ENCODE measurements at places on chromosomes 7 and 10. TPM values are rescaled to one million over a fixed set of nuclear protein-coding genes. Genes with fewer than 3 reads are reported as not detected.

Gene EIF5AL1
- 0.72 TPM for total RNA-seq

Gene LFNG
- 21.0 TPM for total RNA-seq

DNA sequence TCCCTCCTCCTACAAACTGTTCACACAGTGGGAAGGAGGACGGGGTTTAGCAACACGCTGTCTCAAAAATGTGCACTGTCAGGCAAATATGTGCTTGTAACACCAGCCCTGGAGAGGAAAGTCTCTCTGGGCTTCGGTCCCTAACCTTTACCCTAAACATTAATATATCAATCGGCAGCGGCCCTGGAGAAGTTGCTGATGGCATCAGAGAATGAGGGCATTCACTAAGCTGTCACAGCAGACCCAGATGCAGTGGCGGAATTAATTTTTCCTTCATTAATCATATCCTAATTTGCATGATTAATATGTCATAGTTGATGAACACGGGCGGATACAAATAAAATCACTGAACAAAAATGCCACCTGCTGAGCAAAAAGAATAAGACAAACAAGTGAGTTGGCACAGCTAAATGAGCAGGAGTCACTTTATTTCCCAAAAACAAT lies 45.2 kb upstream of the INSIG1 start:
- peak; percentile 76 for DNase-seq

GRCh38 chr7:97499204-97499603 lies 232.7 kb upstream of the TAC1 start:
- peak; percentile 68 for DNase-seq

DNA sequence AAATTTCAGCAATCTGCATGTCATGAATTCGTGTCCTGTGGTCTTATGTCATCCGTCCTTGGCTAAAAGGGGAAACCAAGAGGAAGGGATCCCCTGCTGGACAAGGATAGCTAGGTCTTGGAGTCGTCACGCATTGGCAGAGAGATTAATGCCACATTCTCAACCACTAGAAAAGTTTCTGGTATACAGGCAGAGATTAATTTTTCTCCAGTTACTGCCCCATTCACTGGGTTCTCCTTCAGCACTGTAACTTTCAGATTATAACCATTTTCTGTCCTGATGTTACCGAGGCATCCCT lies 1060.6 kb upstream of the AUTS2 start:
- DNase-seq = peak; percentile 39

DNA sequence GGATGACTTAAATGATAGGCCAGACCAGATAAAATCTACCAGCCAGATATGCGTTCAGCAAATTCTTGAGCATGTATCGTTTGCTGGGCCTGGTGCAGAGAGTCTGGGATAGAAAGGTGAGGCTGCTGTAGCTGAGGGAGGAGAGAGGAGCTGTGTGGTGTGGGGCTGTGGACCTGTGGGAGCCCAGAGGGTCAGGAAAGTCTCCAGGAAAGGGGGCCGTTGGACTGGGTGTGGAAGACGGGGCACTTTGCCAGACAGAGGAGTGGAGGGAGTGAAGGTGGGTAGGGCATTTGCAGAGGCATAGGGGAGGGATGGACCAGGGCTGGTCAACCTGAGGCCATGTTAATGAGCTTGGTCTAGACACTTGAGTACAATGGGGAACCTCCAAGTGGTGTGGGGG lies 124.7 kb upstream of the UNC5B start:
- peak; percentile 49 for DNase-seq

- peak; percentile 77 for DNase-seq
Observed at GRCh38 chr10:132848951-132849545, 63.1 kb upstream of the NKX6-2 start.

GRCh38 chr10:124172181-124172916 lies 79.0 kb upstream of the CHST15 start:
- peak; percentile 73 for DNase-seq

- peak; percentile 69 for DNase-seq
Observed at GRCh38 chr10:42988517-42989395, 88.1 kb upstream of the RET start.

- DNase-seq = peak; percentile 50
Observed at GRCh38 chr10:88082806-88083596, 219.6 kb downstream of the PTEN start.

Gene VWA2
- under 0.01 TPM for total RNA-seq

GRCh38 chr10:63227207-63227895 lies 94.2 kb downstream of the NRBF2 start:
- DNase-seq = no peak

DNA sequence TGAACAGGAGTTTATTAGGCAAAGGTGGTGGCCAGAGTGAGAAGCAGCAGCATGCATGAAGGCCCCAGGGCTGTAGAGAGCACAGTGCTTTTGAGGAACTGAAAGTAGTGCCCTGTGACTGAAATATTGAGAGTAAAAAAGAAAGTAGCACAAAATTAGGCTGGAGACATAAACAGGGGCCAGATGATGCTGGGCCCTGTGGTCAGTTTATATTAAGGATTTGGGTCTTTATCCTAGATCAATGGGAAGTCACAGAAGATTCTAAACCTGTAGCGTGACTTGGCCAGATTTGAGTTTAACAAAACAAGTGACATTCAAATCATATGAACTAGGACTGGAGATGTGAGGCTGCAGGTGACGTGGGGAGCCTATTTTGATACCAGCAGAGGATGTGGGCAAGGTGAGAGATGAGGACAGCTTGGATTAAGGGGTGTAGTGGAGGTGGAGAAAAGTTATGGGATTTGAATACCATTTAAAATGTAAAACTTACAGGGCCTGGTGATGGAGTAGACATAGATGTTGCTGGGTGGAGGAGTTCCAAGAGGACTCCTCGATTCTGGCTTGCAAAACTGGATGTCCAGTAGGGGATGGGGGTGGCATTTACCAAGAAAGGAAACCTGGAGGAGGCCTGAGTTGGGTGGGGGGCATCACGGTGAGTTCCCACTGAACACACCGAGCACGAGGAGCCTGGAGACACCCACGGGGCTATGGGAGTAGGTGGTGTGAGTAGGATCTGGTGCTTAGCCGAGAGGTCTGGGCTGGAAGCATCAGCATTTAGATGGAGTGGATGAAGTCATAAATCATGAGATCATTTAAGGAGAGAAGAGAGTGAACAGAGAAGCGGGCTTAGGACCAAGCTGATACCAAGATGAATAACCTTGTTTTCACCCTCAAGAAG lies 52.8 kb downstream of the HHEX start:
- DNase-seq = no peak

- peak; percentile 50 for DNase-seq
Observed at GRCh38 chr10:129784891-129785290, 179.2 kb downstream of the EBF3 start.

DNA sequence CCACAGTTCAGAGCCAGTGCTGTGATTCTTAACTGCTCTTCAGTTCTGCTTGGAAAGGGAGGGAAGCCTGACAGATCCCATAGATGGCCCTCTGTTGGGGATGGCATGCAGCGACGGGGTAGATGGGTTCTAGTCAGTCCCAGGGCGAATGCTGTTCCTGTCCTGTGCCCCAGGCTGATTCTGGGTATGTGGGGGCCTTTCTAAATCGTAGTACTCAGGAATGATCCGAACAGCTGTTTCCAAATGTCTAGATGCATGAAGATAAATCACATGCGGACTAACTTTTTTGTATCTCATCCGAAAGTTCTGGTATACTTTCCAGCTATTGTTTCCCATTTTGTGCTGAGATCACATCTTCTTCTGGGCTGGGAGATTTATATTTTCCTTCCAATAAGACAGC lies 186.0 kb upstream of the MKI67 start:
- no peak for DNase-seq

GRCh38 chr7:127782654-127783559 lies 130.9 kb downstream of the SND1 start:
- DNase-seq = no peak

Gene CNTNAP2
- 7.6 TPM for total RNA-seq

Gene KCNMA1
- 77.8 TPM for total RNA-seq

DNA sequence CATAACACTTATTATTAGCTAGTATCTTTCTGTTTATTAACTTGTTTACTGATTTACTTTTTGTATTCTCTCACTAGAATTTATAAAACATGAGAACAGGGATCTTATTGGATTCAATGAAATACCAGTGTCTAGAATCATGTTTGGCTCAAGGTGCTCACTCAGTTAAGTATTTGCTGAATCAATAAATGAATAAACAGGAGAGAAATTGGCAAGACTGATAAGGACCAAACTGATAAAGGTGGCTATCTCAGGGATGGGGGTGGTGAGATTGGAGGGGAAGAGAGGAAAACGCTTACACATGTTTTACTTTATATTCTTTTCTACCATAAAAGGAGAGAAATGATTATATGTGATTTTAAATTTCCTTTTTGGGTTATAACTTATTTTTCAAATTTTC lies 43.3 kb upstream of the CCDC6 start:
- DNase-seq = no peak

DNA sequence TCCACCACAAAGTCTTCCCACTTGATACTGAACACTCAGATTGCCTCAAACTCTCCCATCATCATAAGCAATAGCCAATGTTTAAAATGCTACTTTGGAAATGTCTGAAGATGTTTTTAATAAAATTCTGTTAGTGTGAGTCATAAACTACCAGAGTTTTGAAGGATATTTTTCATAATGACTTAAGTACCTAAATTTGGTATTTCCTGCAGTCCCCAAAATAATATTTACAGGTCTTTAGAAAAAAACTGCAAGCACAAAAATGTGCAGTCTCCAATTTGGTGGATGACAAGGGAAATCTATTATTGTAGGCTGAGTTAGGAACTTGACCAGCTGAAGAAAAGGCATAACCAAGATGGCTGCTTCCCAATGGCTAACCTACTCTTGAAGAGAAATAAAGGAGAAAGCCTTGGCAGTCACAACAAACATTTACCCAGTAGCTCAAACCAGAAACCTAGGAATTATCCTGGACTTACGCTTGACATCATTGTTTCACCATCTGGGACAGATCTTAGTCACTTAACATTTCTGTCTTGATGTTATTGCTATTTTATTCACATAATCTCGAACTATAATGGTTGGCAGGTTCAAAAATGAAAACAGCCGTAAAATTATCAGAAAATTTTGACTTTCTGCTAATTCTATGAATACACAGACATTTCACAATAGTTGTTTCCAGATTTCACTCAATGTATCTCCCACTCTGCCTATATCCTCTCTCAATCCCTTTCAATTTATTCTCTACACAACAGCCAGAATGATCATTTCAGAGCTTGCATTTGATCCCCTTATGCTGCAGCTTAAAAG lies 111.2 kb upstream of the STEAP1B start:
- DNase-seq = no peak

Gene CTAGE4
- total RNA-seq = 0.36 TPM

GRCh38 chr10:28730031-28730778 lies 52.9 kb downstream of the BAMBI start:
- DNase-seq = no peak

Gene OR9A2
- total RNA-seq = not detected

DNA sequence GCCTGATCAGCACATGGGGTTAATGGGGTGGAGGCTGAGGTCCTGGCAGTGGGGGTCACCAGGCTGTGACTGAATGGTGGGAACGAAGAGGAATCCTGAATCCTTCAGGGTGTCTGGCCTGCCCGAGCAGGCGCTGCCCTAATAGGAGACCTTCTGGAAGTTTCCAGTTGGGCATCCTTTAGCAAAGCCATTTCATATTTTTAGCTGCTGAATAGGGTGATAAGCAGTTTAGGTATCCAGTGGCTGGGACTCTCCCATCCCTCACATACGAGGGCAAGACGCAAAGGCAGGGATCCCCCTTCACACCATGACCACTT lies 159.3 kb downstream of the SH3PXD2A start:
- DNase-seq = peak; percentile 81

GRCh38 chr10:133114726-133115452 lies 27.2 kb downstream of the ADGRA1 start:
- no peak for DNase-seq

- DNase-seq = peak; percentile 47
Observed at GRCh38 chr7:82605247-82605864, 161.8 kb upstream of the CACNA2D1 start.

DNA sequence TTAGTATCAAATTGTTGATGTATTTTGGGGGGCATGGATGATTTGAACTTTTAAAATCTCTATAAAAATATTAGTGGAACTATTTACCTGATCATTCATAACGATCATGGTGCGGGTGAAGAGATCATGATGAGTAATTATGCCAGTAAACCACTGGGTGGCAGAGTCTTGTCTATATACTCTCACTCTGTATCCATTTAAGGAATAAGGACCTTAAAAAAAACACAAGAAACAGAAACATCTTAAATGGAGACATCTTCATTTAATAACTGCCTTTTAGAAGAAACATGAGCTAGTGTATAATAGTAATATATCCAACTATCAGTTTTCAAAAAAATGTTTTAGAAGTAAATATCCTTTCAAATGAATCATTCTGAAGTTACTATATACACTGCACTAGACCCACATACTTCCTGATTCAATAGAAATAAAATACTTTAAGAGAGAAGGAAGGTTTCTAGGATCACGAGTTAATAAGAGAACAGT lies 84.0 kb downstream of the NRBF2 start:
- DNase-seq = no peak

Gene STOX1
- total RNA-seq = 0.29 TPM

GRCh38 chr7:38335128-38335491 lies 61.7 kb upstream of the TARP start:
- DNase-seq = no peak

GRCh38 chr10:49283491-49283890 lies 15.5 kb upstream of the C10orf71 start:
- DNase-seq = no peak

DNA sequence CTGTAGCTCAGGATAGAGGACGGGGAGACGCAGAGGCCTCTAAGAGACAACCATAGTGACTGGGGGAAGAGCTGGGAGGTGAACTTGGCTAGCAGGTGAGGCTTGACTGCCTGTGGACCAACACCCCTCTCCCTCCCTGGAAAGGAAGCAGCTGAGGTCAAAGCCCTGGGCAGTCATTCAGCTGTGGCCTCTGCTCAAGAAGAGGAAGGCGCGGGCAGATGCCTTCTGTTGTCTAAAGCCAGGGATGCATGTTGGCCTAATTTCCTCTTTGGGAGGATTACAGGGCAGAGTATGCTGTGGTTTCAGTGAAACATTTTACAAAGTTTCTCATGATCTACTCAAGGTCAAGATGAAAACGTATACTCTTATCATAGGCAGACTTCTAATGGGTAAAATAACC lies 327.1 kb downstream of the PRPF18 start:
- DNase-seq = no peak

DNA sequence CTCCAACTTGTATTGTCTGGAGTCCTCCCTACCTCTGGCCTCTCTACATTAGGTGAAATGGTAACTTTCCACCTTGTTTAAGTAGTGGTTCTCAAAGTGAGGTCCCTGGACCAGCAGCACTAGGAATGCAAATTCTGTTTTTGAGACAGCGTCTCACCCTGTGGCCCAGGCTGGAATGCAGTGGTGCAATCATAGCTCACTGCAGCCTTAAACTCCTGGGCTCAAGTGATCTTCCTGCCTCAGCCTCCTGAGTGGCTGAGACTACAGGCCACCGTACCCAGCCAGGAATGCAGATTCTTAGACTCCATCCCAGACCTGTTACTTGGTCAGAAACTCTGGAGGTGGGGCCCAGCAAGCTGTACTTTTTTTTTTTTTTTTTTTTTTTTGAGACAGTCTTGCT lies 6.8 kb upstream of the TBL2 start:
- DNase-seq = no peak

Gene CAMK2G
- total RNA-seq = 22.4 TPM

Gene SLC13A4
- total RNA-seq = 0.36 TPM

Data from osteoblast (primary cell).